Right renal cortex interstitium (tissue), 3 donors: ENCODE measurements at places on chromosomes 4 and X. TPM values are rescaled to one million over a fixed set of nuclear protein-coding genes. Genes with fewer than 3 reads are reported as not detected.
A peak's percentile ranks its signal among the peaks of the same experiment; 100 is the strongest.

Gene USP26
- polyA plus RNA-seq = not detected

Gene XG
- 0.14 TPM for polyA plus RNA-seq

Gene C4orf50
- 0.01 TPM for polyA plus RNA-seq

Gene INTU
- 25.3 TPM for polyA plus RNA-seq

GRCh38 chr4:37008199-37008598 lies 236.3 kb upstream of the NWD2 start:
- DNase-seq = no peak

GRCh38 chr4:2924765-2925301 lies 38.4 kb downstream of the NOP14 start:
- no peak for DNase-seq

DNA sequence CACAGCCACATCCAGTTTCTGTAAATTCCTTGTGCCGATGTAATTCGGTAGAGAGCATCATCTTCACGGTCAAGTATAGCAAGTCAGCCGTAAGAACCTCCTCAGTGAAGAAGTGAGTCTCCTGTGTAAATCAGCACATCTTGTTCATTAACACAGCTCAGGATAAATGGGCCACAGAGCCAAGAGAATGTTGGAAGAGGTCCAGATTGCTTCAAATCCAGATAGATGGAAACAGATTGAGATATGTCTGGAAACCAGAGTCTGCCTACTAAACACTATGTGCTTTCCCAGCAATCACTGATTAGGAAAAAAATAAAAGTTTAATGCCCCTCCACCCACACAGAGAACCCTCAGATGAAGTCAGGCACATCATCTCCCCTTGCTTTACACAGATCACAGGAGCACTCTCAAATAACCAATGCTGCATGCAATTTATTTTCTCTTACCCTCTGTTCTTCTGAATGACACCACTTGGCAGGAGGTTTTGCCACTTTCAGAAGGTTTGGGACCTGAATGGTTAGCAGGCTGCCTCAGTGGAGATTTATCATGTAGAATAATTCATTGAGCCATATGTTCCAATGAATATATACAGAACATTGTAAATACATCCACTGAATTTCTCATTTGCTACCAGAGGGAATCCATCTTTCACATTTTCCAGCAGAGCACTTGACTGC lies 357.7 kb downstream of the C4orf33 start:
- DNase-seq = no peak

GRCh38 chr4:27010334-27010940 lies 149.8 kb downstream of the STIM2 start:
- no peak for DNase-seq

GRCh38 chrX:53684415-53685192 lies 1.9 kb downstream of the HUWE1 start:
- DNase-seq = no peak

- no peak for DNase-seq
Observed at GRCh38 chr4:113943863-113944262, 35.6 kb downstream of the ARSJ start.

- DNase-seq = no peak
Observed at GRCh38 chr4:183658362-183659028, 490 bp downstream of the RWDD4 start.

- DNase-seq = no peak
Observed at GRCh38 chrX:151488677-151489076, 74.8 kb upstream of the PASD1 start.

GRCh38 chr4:88522702-88523324 lies 763 bp downstream of the PYURF start:
- peak; percentile 21 for DNase-seq

- no peak for DNase-seq
Observed at GRCh38 chrX:38612281-38612680, 50.9 kb downstream of the TSPAN7 start.

DNA sequence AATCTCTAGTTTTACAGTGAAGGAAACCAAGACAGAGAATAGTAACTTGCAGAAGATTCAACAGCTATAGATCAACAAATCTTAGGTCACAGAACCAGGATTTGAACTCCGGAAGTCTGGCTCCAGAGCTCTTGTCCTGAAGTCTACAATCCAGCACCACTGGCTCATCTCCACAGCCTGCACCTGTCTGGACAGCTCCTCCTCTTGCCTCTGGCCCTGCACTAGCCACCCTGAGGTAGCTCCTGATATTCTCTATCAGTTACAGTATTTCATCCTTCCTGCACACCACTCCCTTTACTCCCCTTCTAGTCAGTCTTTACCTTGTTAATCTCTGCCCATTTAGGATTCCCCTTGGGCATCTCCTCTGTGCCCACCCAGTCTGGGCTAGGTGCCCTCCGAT lies 58.1 kb upstream of the LNX1 start:
- DNase-seq = no peak

DNA sequence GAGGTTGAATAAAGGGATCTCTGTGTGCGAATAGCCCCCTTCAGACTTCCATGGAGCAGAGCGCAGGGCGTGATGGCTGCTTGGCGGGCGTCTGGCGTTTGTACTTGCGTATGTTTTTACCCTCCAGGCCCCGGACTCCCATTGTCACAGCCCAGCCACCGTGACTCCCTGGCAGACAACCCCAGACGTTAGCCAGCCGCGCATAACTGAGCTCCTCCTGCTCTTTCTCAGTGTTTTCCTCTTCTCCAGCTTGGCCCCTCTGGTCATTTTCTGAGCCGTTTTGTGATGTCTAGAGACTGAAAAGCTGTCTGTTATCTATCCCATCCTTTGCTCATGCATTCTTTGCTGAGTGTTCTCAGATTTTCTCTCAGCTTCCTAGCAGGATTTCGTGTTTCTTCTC lies 54.3 kb downstream of the IGFBP7 start:
- no peak for DNase-seq

DNA sequence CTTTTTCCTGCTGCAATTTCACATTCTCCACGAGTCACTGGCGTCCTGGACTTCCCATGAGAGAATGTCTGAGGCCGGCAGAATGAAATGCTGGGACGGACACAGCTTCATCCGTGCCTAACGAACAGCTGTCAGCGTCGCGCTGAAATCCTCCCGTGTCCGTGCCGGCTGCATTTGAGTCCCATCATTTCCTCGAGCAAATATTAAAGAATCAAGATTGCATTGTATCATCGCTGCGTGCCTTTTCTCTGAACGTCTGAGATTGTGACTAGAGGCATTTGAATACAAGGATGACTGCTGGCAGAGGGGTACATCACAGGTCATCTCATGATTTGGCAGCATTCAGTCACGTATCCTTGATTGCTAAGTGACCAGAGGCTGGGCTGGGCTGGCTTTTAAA lies 279.9 kb downstream of the ASMT start:
- no peak for DNase-seq

GRCh38 chr4:55864577-55865223 lies 11.3 kb downstream of the EXOC1 start:
- DNase-seq = no peak

DNA sequence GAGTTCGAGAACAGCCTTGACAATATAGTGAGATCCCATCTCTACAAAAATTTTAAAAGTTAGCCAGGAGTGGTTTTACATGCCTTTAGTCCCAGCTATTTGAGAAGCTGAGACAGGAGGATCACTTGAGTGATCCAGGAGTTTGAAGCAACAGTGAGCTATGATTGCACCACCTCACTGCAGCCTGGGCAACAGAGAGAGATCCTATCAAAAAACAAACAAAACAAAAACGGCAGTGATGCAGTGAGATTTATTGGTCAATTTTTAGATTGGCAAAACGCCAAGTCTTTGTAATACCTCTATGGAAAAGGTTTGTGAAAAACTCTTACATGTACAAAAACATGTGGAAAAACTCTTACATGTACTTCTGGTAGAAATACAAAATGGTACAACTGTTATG lies 91.3 kb downstream of the PTPN13 start:
- no peak for DNase-seq

- DNase-seq = no peak
Observed at GRCh38 chr4:172514801-172515200, 653.8 kb upstream of the GALNT7 start.

DNA sequence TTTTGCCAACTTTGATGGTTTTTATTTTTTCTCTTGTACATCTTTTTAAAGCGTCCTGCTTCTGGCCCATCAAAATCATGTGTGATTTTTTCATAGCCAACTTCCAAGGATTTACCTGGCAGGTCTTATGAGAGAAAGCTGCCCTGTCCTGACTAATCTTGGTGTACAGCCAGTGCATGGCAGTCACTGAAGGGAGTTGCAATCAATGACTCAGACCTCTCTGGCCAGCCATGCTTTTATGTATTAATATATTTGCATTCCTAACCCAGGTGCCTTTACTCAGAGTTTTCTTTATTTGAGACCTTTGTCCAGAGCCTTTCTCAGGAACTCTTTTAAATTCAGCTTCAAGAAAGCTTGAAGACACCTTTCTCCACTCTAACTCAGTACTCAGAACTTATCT lies 691.5 kb upstream of the HTR2C start:
- DNase-seq = no peak

- DNase-seq = no peak
Observed at GRCh38 chrX:120672389-120672788, 42.5 kb upstream of the C1GALT1C1 start.
